ENCODE measurements at places on chromosomes 6 and 20.

GRCh38 chr6:101956961-101957360 lies 563.5 kb downstream of the GRIK2 start:
- DNase-seq, result no peak

GRCh38 chr6:15779726-15780125 lies 116.9 kb upstream of the DTNBP1 start:
- no peak for DNase-seq

GRCh38 chr6:33620158-33620855 lies 815 bp upstream of the ITPR3 start:
- no peak for DNase-seq

DNA sequence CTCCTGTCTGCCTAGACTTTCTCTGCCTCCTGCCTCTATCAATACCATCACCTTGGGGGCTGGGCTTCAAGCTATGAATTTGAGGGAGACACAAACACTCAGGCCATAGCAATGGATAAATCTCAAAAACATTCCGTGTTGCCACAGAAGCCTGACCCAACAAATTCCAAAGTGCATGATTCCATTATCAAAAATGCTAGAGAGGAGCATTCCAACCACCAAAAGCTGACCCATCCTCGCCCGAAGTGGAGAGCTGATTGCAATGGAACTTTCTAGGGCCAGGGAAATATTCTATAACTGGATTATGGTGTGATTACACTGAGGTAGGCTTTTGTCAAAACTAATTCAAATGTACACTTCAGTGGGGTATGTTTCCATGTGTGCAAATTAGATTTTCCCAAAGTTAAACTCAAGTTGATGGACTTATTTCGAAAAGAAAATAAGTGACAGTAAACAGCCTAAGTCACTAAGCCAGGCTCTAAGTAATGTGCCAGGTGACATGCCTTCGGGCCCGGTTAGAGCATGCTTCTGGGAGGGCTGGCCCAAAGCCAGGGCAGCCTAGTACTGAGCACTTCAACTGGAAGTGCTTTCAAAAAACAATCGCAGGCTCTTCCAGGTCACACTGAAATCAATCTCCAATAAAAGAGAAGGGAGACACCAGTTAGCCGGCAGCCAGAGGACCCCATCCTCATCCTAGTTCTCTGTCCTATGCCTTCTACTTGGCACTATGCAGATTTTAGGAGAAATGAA lies 142.3 kb downstream of the TBXT start:
- DNase-seq, result no peak

DNA sequence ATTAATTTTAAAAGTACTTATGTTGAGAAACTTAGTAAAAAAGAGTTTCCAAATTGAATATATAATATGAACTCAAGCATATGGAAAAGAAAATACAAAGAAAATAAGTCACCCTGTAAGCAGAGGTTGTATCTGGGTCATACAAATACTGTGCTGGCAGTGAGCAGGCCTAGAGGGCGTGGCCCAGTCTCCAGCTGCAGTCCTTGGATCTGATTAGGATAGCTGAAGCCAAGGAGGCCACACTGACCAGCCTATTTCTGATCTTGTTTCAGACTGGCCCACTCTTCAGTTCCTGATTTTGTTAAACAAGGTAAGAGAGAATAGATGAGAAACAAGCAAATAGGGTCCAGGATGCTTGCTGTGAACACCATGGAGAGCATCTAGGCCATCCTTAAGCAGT lies 228.8 kb downstream of the EPM2A start:
- DNase-seq, result no peak

DNA sequence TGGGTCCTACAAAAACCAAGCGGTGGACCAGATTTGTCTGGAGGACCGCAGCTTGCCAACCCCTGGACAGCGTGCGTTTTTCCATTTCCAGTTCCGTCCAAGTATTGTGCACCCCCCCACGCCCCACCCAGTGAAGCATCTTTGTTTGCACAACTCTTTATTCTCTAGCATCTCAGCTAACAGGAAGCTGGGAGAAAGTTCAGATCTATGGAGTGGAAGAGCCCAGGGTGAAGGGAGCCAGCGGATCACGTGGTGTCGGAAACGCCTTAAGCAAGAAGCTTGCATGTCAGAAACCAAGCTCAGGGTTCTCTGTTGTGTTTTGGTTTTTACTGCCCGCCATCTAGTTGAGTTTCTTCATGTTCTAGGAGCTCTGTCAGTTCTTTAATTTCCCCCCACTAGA lies 29.9 kb downstream of the ARID1B start:
- no peak for DNase-seq

DNA sequence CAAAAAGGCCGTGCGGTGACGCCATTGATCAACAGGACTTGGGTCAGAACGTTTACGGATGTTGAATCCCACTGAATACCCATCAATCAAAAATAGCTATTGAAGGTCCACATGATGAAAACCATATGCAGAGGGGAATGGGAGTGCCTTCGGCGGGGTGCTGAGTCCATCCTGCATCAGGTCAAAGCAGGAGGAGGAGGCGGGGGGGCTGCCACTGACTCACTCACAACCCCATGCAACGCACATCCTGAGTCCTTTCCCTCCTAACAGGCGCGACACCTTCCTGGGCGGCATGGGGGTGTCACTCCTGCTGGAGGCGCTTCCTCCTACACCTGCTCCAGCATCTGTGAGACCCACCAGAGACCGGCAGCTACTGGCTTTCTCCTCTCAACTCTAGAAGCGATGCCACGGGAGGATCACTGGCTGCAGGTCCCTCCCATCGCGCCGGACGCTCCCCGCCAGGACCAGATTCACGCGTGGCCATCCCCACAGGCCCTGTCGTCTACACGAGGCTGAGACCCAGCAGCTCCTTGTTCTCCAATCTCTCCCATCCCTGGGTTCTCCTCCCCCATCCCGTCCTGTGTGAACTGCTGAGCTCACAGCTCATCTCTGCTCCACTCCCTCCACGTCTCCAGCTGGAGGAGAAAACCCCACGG lies 170.6 kb upstream of the THBS2 start:
- DNase-seq, result no peak

GRCh38 chr6:7042056-7042653 lies 65.6 kb upstream of the RREB1 start:
- DNase-seq, result no peak

GRCh38 chr20:58835231-58835630 lies 15.5 kb downstream of the GNAS-AS1 start:
- no peak for DNase-seq

DNA sequence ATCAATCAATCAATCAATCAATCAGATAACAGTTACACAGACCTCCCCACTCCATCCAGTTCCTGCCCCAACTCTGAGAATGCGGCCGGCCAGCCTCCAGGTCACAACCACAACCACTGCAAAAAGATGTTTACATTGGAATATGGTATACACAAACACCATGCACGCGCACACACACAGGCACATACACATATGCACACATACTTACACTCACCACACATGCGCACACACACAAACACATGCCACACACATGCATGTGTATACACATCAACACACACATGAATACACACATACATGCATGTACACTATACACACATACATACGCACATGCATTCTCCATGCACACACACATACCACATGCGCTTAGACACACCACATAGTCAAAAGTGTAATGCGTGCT lies 131.1 kb downstream of the PXDC1 start:
- no peak for DNase-seq

DNA sequence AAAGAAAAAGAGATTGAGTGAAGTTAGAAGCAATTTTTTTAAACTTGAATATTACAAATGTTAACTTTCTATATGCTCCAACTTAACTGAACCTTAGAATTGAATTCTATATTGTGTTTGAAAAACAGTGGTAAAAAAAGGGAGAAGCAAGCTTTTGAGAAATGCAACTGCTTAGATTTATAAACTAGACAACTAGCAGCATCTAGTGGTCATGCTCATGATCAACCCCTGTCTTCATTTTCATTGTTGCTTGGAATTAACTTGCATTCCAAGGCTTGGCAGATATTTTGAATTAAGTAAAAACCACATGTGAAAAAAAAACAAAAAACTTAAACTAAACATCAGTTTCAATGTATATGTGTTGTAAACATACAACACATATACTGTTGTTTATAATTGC lies 113.1 kb downstream of the C6orf58 start:
- no peak for DNase-seq

GRCh38 chr6:163192591-163192990 lies 221.9 kb upstream of the QKI start:
- no peak for DNase-seq

GRCh38 chr6:135869857-135870256 lies 18.4 kb downstream of the PDE7B start:
- no peak for DNase-seq

- no peak for DNase-seq
Observed at GRCh38 chr6:116564921-116565872, 6.1 kb upstream of the RWDD1 start.

Measured in NCI-H446 treated with DMSO at 0.1 percent for 48 hours (cell line).